SK-N-MC (cell line): ENCODE measurements at places on chromosomes 16 and 17.

DNA sequence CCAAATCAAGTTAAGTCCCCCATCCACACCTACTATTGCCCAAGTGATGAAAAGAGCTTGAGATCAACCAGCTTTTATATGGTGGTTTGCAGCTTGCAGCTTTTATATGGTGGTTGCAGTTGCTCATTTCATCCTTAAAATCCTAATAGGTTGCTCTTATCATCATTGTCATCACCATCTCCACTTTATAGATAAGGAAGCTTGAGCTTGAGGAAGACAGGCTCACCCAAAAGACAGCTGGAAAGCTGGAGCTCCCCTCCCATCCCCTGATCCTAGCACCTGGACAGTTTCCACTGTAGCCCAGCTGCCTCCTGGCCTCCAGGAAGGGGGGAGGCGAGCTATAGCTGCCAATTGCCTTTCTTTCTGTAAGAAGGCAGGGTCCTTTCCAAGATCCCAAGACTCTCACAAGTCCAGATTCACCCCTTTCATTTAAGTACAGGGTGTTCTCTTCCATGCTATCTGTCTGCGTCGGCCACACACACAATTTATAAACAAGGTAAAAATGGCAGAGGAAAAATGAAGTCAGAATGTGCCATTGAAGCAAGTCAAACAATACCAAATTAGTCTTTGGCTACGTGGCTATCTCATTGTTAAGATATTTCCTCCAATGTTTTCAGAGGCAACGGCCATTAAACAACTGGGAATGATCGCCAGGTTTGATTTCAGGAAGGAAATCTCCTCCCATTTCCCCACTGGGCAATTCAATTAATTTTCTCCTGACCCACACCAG is 63.3 kb downstream of the PECAM1 start:
- DNase-seq: no peak

DNA sequence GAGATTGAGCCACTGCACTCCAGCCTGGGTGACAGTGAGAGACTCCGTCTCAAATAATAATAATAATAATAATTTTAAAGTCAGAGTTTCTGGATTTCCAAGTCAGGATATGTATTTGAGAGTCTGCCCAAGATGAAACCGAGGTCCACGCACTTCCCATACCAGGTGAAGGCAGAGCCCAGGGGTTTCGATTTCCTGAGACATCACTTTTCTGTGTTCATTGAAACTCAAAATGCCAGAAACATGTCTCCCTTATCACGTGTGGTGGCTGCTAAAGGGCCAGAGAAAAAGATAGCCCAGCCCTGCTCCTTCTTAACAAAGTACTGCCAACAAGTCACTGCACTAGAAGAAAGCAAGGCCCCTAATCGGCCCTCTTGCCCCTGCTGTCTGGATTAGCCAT is 9.8 kb upstream of the RNF157 start:
- DNase-seq: no peak

GRCh38 chr17:38574712-38575111 is 31.0 kb downstream of the SRCIN1 start:
- DNase-seq: no peak

DNA sequence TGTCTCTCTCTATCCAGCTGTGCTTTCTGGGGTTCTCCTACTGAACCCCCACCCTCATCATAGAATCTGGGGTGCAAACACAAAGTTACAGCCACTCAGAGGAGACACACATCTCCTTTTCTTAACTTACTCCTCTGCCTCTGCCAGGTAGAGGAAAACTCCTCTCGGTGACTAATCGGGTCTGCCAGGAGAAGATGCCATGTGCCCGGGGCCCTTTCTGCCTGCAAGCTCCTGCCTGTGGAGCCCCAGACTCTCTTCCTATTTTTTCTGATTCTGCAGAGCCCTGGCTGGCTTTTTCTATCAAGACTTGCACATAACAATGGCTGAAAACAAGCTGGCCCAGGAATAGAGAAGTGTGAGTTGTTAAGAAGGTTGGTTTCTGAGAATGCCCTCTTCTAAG is 10.4 kb downstream of the SLC6A4 start:
- DNase-seq: no peak

DNA sequence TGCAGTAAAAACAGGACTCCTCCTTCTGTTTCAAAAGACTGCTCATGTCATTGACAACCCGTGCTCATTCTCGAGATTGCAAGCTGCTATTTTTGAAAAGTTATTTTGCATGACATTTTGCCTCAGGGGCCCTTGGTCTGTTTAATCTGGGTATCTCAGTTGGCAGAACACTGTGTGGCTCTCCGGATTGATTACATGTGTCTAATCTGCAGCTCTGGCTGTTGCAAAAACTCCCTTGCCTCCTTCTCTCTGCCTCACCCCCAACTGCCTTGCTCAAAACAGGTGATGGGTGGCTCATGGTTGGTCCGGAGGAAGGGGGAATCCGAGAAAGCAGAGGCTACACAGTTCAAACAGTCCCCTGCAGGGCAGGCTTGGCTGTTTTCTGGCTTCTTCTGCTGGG is 25.3 kb downstream of the GINS3 start:
- no peak for DNase-seq

DNA sequence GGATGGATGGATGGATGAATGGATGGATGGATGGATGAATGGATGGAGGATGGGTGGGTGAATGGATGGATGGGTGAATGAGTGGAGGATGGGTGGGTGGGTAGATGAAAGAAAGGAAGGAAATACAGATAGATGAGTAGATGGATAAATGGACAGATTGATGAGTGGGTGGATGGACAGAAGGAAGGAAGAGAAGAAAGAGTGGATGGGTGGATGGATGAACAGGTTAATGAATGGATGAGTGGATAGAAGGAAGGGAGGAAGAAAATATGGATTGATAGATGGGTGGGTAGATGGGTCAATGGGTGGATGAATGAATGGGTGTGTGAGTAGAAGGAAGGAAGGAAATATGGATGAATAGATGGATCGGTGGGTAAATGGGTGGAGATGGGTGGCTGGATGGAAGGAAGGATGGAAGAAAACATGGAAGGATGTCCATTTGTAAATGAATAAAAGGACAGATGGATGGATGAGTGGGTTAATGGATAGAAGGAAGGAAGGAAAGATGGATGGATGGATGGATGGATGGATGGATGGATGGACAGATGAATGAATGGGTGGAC is 97.3 kb upstream of the TNRC6C start:
- DNase-seq: no peak

DNA sequence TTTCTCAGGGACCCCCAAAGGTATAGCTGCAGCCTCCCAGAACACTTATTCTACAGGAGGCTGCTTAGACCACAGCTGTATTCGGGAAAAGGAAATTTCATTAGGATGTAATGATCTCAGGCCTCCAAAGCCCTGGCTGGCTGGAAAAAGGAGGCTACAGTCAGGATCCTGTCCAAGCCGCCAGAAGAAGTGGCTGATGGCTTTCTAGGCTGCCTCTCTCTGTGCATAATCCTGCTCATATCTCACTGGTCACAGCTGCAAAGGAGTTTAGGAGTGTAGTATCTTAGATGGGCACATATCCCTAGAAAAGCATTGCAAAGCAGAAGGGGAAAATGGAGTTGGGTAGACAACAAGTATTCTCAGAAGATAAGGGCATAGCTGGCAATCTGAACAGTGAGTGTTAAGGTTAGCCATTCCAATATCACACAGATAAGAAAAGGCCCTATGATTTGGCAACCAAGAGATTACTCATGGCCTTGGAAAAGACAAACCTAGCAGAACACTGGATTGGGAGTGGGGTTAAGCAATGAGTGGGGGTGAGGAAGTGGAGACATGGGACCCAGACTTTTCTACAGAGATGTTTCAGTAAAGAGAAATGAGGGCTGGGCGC is 26.0 kb upstream of the PRKCA start:
- DNase-seq: no peak

GRCh38 chr16:87627542-87628245 is 25.4 kb downstream of the JPH3 start:
- no peak for DNase-seq

GRCh38 chr17:30113213-30113612 is 3.4 kb upstream of the NSRP1 start:
- DNase-seq: no peak

DNA sequence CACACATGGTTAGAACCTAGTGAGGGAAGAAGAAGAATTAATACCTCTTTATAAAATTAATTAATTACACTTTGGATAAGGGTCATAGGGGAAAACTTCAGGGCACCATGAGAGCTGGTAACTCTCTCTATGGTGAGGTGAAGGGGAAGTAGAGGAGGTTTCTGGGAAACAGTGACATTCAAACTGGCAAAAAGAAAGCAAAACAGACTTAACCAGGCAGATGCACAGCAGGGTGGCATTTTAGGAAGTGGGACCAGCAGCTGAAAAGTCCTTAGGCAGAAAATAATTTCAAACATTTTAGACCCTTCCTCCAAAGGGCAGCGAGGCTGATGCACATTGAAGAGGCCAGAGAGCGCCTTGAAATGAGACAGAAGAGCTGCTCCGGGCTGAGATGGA is 157.8 kb downstream of the CDH13 start:
- DNase-seq: no peak

- DNase-seq: no peak
Measured at GRCh38 chr16:2043667-2044451, 3.8 kb downstream of the NTHL1 start.

DNA sequence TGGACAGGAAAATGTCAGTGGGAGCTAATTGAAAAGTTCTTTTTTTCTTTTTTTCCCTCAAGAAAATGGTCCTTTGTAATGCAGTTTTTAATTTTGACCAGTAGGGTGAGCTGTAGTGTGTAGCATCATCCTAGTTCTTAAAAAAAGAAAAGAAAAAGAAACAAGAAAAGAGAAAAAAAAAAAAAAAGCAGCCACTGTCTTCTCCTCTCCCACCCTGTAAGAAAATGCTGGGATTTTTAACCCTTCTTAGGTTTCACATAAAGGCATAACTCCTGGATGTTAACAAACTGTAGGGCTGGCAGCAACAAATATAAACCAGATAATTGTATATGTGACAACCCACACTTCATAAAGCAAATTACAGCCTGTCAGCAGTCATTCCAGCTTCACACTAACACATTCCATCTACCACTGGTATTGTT is 78.1 kb downstream of the SKAP1 start:
- DNase-seq: peak; percentile 12

DNA sequence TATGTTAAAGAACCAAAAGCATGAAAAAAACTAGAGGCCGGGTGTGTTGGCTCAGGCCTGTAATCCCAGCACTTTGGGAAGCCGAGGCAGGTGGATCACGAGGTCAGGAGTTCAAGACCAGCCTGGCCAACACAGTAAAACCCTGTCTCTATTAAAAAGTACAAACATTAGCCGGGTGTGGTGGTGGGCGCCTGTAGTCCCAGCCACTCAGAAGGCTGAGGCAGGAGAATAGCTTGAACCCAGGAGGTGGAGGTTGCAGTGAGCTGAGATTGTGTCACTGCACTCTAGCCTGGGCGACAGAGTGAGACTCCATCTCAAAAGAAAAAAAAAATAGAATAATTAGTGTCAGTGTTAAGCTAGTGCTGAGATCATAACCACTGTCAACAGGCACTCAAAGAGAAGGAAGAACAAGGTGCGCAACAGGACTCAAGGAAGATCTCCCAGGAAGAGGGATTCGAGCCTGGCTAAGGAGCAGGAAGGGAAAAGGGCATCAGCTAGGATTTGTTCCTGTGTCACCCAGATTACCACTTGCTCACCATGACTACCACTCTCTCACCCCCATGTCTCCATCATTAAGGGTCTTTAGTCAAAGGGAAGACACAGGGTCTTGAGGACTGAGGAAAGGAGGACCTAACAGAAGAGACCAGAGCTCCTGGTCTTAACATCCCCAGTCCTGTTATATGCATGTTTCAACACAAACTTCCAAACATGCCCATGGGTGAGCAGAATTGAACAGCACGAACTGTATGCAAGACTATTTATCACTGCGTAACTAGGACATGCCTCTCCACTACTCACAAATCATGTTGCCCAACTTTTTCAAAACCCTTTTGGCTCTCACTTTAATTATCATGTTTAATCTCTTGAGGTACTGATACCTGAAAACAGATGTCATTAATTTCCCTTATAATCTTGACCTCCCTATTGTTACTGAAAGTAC is 88.3 kb upstream of the PLEKHM1 start:
- DNase-seq: no peak

DNA sequence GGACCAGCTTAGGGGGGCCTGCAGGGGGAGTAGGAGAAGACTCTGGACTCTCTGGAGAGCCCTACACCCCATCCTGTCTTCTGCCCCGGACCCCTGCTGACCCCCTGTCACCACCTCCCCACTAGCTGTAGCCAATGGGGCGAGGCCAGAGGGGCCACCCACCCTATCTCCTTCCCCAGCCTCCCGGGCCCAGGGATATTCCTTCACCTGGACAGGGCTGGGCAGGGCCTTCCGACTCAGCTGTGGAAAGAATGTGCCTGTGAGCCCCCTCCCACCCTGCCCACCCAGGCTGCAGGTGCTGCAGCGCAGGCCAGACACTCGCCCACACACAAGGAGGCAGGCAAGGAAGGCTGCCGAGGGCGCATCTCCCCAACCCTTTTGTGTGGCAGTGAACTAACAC is 23.0 kb downstream of the TSPOAP1 start:
- no peak for DNase-seq

GRCh38 chr17:73343168-73343634 is 31.4 kb upstream of the CDC42EP4 start:
- no peak for DNase-seq

- no peak for DNase-seq
Measured at GRCh38 chr17:65009848-65010247, 46.7 kb downstream of the GNA13 start.

GRCh38 chr16:785563-786535 is 2.3 kb downstream of the RPUSD1 start:
- DNase-seq: no peak

DNA sequence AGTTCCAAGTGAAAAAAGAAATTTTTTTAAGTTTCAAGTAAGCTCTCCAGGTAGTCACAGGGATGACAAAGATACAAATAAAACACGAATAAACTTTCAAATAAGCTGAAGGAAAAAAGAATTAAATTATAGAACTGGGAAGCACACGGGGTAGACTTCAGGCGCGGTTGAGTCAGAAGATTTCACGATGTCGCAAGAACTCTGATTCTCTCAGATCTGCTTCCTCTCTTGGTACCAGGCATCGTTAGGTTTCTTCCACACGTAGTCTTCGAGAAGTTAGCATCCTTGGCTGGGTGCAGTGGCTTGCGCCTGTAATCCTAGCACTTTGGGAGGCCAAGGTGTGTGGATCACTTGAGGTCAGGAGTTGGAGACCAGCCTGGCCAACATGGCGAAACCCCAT is 784.1 kb upstream of the RBFOX1 start:
- no peak for DNase-seq

GRCh38 chr17:28367641-28368305 is 2.3 kb downstream of the VTN start:
- no peak for DNase-seq

DNA sequence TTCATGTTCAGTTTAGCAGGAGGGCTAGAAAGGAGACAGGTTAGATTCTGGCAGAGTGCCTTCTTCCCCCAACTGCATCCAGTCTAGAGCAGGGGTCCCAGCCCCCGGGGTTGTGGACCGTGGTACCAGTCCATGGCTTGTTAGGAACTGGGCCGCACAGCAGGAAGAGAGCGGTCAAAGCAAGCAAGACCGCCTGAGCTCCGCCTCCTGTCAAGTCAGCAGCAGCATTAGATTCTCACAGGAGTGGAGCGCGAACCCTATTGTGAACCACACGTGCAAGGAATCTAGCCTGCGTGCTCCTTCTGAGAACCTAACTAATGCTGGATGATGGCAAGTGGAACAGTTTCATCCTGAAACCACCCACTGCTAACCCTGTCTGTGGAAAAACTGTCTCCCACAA is 95.0 kb downstream of the HIC1 start:
- DNase-seq: no peak
